ENCODE measurements at places on chromosomes 1 and 21.

- DNase-seq = no peak
These were observed 4.4 kb downstream of the NDUFS2 start for GRCh38 chr1:161206411-161207140.

DNA sequence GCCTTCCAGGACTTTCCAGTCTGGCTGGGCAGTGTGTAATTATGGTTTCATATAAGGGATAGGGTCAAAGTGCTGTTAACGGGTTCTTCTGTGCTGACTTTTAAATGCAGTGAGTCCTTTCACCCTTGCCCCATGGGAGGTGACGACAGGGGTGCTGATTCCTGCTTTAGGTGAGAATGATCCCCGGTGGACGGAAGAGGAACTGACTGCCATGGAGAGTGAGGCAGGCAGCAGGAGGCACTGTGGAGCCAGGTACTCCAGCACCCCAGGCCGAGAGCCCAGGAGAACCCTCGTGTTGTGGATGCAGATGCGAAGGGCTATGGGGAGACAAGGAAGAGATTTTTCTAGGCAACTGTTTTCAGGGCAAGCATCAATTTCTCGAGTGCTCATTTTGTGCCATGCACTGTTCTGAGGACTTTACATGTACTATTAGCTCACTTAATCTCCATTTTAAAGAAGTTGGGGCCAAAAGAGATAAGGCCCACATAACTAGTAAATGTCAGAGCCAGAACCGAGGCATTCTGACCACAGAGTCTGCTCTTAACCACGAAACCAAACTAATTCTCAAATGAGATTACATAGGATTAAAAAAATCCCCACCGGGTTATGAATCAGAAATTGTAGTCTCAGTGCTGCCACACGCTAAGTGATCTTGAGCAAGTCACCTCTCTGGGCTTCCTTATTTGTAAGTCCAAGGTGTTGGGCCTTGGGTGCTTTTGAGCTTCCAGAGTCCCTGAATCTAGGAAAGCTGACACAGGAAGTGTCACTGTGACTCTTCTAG is 28.2 kb downstream of the STPG1 start:
- no peak for DNase-seq

DNA sequence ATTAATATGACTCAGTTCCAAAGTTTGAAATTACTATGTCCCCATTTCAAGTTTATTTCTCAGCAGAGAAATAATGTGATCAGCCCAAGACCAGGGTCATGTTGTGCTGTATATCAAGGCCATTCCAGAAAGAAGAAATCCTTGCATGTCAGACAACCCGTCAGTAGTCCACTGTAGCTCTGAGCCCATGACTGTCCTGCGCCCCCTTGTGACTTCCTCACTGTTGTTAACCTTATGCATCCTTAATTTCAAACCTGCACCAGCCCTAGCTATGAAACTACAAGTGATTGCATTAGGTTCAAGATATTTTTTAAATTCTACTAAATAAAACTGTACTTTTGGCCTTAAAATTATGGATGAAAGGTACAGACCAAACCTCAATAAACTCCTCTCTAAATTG is 133.0 kb downstream of the LRRC7 start:
- peak; percentile 6 for DNase-seq

GRCh38 chr1:204033306-204033705 is 39.6 kb upstream of the SOX13 start:
- DNase-seq = no peak

DNA sequence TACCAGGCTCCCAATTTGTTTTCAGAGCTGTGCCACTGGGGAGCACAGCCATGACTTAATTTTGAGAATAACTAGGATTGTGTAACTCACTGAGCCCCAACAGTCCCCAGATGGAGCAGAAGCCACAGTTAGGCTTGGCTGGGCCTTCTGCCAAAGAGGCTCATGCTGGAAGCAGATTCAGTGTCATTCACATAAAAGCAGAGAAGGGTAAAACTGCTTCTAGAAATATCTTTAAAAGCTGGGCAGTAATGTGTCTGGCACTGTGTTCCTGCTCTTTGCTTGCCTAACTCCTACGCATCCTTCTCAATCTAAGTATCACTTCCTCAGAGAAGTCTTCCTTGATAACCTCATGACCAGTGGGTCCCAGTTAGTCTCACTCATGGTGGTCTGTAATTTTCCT is 20.3 kb downstream of the STK40 start:
- no peak for DNase-seq

DNA sequence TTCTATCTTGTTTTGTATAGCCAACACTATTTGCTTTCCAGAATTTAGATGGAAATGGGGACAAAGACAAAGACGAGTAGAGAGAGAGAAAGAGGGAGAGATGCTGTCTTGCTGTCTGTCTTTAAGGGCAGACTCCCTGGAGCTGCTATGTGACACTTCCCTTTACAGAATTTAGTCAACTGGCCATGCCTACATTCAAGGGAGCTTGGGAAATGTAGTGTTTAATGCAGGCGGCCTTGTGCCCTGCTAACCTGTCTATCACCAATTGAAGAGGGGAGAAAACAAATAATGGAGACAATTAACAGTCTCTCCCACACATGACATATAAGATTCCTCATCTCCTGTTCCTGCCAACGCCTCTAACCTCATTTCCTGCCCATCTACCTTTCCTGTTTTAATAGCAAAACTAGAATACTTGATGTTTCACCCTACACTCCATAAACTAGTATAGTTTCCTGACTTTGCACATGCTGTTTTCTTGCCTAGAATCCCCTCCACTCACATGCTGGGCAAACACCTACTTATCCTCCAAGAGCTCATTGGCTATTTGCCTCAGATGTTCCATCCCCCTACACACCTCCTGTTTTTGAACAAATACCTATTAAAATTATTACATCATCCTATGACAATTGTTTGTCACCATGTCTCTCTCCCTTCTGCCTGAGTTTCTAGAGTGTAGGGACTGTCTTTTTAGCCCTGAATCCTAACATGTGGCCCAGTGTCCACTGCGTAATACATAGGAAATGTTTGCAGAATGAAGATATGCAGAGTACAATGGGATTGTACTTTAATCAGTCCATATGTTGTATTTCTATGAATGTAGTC is 117.2 kb downstream of the SLC25A24 start:
- no peak for DNase-seq

DNA sequence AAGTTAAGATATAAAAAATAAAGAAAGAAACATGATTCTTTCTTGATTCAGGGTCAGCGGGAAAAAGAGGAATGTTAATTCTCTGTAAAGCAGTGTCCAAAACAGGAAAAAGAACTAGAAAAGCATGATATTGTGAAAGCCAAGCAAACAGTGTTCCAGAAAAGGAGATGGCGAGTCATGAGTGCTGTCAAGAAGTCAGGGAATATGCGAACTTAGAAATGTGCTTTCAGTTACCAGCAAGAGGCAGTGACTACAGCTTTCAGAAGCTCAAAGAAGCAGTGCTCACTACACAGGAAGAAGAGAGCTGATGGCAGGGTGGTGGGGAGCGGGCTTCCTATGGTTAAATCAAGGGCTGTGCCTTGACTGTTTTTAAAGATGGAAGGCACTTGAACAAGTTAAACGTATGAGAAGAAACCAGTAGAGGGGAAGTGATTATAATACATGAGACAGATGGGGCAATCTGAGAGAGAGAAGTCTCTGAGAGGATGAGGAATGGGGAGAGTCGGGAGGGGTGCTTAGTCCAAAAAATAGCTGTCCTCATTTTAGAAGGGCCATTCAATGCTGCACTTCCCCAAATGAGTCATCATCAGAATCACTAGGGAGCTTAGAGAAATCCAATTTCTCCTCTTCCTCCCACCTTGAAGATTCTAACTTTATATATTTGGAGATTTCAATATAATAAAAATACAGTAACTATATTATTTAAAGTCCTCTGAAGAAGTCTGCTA is 90.4 kb downstream of the KCNK1 start:
- DNase-seq = no peak

DNA sequence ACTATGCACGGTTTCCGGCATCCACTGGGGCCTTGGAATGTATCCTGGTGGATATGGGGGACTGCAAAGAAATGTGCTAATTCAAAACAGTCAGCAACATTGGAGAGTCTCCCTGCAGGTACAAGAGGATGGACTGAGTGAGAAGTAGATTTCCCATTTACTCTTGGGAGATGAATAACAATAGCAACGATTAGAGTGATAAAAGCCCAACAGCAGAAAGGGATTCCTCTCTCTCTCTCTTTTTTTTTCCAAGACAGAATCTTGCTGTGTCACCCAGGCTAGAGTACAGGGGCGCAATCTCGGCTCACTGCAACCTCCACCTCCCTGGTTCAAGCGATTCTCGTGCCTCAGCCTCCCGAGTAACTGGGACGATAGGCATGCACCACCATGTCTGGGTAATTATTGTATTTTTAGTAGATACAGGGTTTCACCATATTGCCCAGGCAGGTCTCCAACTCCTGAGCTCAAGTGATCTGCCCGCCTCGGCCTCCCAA is 5.0 kb upstream of the SHCBP1L start:
- no peak for DNase-seq

GRCh38 chr1:236206548-236206947 is 64.2 kb downstream of the GPR137B start:
- no peak for DNase-seq

- no peak for DNase-seq
These were observed 4.7 kb downstream of the CLK2 start for GRCh38 chr1:155268630-155269029.

All from SJSA1 (cell line).